Neural progenitor cell (in vitro differentiated cells): ENCODE measurements at places on chromosomes 6 and 20.

GRCh38 chr6:32882879-32883250 lies 28.9 kb downstream of the PSMB9 start:
- no peak for DNase-seq

- peak; percentile 49 for DNase-seq
Measured at GRCh38 chr6:43455531-43456428, at the start of gene DLK2. Gene DLK2 (minus strand): TSS chr6:43455548. CDS start chr6:43454825, 723 bp downstream.

- no peak for DNase-seq
Measured at GRCh38 chr6:41739041-41739440, 3.6 kb upstream of the TFEB start.

DNA sequence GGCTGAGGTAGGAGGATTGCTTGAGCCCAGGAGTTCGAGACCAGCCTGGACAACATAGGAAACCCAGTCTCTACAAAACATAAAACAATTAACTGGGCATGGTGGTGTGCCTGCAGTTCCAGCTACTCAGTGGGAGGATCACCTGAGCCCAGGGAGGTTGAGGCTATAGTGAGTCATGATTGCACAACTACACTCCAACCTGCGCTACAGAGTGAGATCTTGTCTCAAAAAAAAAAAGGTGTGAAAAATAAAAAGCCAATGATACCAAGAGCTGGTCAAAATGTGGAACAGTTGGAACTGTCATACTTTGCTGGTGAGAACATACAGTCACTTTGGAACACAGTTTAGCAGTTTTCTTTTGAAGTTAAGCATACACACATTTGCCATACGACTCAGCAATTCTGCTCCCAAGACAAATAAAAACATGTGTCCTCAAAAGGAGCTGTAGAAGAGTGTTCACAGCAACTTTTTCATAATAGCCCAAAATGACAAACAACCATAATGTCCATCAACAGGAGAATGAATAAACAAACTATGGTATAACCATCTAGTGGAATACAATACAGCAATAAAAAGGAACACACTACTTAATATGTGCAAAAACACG lies 21.6 kb upstream of the FKBP5 start:
- DNase-seq, result no peak

- DNase-seq, result no peak
Measured at GRCh38 chr20:9629831-9630230, 115.4 kb downstream of the LAMP5 start.

DNA sequence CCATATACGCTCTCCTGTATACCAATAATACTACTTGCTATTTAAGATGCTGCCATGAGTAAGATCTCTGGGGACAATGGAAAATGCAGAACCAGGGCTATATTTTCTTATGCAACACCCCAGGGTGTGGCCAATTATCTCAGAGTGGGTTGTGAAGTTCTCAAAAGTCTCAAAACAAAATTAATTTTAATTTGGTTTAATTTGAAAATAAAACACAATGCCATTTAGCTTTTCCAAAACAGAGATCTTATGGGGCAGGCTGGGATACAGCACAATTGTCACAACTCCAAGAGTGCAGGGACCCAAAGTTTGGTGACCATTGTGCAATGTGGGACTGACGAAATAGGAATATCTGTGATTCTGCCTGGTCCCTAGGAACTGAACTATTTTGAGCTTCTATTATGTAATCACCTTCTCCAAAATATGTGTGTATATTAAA lies 43.1 kb downstream of the MBOAT1 start:
- DNase-seq, result no peak

DNA sequence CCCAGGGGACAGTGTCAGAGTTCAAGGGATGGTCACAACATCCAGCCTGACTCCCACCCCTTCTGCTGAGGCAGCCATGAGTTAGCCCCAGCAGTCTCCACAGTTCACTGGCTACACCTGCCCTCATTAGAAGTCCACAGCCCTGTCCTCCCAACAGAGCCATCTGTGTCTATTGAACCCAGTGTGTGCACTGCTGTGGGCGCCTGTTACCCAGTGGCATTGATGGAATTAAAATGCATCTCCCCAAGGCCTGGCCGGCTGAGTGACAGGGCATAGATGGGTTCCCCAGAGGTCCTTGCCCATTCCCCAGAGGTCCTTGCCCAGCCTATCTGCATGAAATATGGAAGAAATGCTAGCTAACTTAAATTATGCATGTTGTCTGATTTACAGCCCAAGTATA lies 73.3 kb downstream of the PCSK2 start:
- DNase-seq, result no peak

DNA sequence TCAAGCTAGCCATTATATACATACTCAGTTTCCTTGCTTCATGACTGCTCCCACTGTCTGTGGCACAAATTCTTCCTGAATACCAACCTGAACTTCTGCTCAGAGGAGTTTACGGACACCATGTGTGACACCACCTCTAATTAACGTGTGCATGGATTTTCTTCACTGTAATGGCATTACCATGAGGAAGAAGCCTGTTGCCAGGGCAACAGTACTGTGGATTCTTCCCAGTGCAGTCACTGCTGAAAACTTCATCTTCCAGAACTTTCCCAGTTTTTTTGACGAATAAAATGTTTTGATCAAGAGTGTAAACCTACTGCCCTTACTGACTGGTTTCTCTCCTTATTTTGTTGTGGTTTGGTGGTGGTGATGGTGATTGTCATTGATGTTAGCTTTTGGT lies 444.3 kb upstream of the NRSN1 start:
- DNase-seq, result no peak

GRCh38 chr6:29965873-29966601 lies 23.7 kb downstream of the HLA-A start:
- peak; percentile 31 for DNase-seq

GRCh38 chr6:135576055-135576454 lies 78.5 kb upstream of the AHI1 start:
- no peak for DNase-seq
